ENCODE measurements at places on chromosomes 11 and 22.

- DNase-seq = no peak
Measured at GRCh38 chr22:49899530-49899929, 18.7 kb downstream of the ALG12 start.

DNA sequence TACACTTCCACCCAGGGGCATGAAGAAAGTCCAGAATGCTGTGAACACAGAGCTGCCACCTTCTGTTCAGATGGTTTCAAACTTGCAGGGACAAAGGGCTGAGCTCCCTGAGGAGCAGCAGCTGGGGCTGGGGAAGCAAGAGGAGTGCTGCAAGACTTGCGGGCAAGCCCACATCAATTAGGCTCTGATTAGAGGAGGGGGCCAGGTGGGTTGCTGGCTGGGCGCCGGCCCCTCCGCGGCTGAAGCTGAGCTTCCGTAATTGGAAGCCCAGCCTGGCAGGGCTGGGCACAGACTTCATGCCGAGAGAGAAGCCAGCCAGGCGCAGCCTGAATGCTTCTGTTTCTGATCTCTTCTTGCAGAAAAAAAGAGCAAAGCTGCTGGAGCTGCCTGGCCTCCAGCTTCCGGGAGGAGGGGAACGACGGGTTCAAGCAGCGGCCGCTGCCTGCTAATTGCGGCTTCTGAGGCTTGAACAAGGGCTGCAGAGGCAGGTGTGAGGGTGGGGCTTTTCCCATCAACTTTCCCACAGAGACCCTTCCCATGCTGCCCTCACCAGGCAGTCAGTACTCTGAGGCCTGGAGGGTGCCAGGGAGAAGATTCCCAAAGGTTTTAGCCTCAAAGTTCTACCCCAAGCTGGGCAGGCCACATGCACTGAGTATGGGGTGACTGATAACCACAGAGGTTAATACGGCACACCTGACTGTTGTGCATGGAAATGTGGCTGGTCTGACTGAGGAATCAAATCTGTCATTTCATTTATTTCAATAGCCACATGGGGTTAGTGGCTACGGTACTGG, 91.1 kb upstream of the LMO1 start:
- peak; percentile 47 for DNase-seq

- DNase-seq = no peak
Measured at GRCh38 chr11:39221550-39222138, 2237.8 kb downstream of the LRRC4C start.

DNA sequence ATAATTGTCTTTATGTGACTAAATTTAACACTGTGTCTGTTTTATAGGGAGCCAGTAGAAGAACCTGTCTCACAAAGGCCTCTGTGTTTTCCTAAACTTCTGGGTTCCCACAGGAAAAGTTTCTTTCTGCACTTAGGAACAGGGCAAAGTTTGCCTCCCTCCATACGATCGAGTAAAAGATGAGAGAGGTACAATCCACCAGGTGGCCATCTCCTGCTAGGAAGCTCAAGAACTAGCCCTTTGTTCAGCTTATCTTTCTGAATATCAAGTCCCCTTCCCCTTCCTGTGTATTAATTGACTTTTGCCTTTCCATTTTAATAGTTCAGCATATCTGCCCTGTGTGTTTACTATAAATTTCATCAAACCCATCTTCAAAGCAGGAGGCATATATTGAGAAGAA, 18.0 kb downstream of the CSNK2A3 start:
- no peak for DNase-seq

DNA sequence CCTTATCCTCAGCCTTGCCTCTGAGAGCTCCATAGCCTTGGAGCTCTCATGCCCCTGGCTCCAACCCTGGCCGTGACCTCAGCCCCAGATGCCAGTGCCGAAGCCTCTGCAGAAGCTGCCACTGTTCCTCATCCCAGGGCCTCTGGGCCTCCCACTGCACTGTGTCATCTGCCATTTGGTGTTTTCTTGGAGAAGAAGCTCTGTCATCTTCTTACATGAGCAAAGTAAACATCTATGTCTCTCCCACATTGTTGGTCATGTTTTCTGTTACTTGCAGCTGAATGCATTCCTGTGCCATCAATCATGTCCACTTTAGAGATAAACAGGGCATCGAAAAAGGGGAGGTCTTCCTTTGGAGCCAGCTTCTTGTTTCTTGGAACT, 45.0 kb upstream of the FTH1 start:
- no peak for DNase-seq

GRCh38 chr11:6077723-6078122, 29.8 kb upstream of the OR56B4 start:
- DNase-seq = no peak

- DNase-seq = no peak
Measured at GRCh38 chr11:129317571-129317970, 58.1 kb upstream of the BARX2 start.

DNA sequence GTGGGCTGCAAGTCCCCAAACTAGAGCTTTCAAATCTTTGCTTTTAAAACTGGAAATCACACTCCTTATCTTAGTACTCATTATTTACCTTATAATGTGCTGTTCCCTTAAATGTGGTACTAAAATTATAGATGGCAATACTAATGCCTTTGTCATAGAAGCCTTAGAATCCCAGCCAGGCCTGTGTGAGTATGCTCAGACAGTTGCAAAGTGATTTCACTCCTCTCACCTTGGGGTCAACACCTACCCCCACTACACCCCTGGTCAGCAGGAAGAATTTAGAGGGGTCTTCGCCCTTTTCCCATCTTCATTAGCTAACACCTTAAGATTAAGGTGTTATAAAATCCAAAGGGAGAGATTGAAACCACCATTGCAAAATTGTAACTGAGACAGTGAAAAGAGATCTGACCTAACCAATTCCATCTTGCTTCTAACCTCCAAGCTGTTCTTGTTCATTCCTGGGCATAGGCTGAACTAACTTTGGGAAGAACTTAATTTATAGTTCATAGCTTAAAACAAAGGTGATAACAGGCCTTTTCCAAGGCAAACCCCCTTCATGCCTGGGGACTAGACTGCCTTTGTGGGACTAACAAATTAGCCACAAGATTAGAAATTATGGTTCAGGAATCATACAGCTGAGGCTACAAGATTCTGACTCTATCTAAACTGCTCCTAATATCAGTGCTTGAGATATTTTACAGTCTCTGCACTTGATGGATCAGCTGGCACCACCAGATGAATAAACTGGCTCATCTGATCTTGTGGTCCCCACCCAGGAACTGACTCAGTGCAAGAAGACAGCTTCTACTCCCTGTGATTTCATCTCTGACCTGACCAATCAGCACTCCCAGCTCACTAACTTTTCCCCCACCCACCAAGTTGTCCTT, 10.4 kb upstream of the MRPL17 start:
- DNase-seq = no peak
